Colonic mucosa (tissue), 4 donors: ENCODE measurements at places on chromosomes 7 and 10.

DNA sequence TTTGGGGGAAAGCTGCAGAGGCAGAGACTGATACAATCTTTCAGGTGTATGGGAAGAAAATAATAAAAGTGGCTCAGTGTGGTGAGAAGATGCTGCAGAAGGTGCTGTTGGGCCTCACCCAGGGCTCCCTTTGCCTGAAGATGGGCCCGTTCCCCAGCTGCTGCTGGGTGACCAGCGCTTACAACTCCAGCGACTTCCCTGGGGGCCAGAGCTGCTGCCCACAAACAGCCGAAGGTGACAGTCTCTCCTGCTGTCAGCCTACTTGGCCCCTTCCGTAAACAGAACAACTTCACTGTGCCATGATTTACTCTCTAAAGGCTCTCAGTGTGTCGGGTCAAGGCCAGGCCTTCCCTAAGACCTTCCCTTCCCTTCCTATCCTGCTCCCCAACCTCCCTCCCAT lies 93.6 kb upstream of the PCBD1 start:
- DNase-seq = no peak

DNA sequence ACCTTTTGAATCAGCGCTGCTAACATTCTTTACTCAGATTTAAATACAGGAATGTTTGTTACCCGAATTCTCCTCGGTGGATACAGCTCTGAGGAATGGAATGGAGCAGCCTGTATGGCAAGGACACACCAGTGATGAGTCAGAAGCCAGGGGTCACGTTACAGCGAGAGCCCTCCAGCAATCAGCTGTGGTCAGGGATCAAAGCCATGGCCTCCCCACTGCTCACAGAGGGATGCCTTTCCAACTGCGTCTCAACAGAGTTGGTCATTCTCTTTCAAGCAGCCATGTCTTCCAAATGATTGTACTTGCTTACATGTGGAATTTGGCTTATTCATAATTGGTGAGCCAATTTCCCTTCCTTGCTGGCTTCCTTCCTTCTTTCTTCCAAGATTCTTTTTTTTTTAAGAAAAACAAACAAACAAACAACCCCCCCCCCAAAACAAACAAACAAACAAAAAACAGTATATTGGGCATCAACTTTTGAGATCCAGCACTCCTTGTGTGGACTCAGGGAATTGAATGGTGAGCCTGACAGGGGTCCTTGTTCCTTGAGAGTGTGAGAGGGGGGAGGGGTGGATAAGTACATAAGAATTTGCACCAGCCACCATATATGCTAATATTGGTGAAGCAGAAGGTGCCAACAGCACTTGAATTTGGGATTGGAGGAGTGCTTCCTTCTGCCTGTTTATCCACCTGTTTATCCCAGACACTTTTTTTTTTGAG lies 100.2 kb downstream of the ATXN7L1 start:
- peak; percentile 32 for DNase-seq

DNA sequence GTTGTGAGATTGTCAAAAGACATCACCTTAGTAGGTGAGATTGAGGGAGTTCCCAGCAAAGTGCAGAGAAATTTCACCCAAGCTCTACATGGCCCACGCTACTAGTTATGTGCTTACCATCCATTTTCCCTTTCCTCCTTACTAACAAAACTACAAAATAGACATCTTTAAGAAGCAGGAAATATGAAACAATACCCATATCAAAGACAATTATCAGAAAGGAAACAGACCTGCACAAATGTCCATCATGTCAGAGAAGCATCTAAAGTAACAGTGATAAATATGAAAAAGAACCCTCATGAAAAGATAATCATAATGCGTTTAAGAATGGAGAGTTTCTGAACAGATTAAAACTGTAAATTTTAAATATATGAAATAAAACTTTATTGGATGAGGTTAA lies 28.2 kb downstream of the GIMAP4 start:
- DNase-seq = no peak

DNA sequence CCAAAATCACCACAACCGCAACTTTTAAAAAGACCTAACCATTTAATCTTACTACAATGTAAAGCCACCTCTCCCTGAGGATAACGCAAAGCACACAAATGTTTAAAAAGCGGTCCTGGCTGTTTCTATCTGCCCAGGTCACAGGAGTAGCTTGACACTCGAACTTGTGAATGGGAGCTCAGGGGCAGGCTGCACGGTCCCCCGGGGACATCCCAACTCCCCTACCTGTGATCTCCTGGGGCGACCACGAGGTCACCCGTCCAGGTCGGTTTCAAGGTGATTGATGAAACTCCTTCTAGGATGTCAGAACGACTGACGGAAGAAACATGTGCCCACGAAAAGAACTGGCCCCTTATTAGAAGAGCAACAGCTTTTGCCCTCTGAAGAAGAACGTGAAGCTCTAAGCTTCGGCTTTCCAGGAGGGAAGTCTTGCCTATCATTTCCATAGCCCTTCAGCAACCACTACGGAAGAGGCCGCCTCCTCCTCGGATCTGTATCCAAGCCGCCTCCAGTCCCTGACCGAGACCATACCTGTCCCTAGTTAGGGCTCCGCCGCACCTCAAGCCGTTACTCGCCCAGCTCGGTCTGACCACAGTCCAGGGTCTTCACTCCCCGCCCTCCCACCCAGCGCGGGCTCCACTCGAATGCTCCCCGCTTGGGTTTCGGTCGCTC lies 459 bp downstream of the CYCS start:
- DNase-seq = no peak

DNA sequence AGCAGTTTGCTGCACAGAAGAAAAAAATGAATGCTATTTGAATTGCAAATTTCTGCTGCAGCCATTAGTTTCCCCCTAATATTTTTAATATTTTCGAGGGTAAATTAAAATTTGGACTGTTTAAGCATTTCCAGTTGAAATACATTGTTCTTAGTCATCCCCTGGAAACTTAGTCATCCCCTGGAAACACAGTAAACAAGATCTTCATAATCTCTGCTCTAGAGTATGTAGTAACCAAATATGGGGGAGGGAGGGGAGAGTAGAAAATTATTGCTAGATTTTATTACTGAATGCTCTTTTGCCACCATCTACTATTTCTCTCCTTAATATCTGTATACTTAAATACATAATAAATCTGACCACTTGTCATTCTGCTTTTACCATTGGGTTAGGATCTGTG lies 1053.3 kb downstream of the SORCS1 start:
- no peak for DNase-seq

GRCh38 chr10:72321248-72322029 lies 33.3 kb downstream of the DNAJB12 start:
- no peak for DNase-seq

- no peak for DNase-seq
Measured at GRCh38 chr10:129864601-129865126, 99.4 kb downstream of the EBF3 start.

- no peak for DNase-seq
Measured at GRCh38 chr7:141949021-141949420, 2.2 kb upstream of the CLEC5A start.

DNA sequence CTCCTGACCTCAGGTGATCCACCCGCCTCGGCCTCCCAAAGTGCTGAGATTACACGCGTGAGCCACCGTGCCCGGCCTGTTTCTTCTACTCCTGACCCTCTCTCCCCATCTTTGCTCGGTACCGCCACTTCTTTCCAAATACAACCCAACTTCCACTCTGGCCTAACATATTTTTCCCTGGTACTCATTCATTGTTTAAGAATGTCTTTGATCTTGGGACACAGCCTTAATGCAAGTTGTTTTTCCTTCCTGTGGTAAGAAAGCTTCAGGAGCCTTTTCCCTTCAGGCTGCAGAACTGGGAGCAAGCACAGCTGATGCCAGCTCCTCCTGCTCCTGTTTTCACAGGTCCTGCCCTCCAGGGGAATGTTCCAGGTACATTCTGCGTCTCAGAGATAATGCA lies 13.7 kb downstream of the CALML3 start:
- no peak for DNase-seq

GRCh38 chr10:129896860-129897200 lies 67.2 kb downstream of the EBF3 start:
- DNase-seq = no peak

DNA sequence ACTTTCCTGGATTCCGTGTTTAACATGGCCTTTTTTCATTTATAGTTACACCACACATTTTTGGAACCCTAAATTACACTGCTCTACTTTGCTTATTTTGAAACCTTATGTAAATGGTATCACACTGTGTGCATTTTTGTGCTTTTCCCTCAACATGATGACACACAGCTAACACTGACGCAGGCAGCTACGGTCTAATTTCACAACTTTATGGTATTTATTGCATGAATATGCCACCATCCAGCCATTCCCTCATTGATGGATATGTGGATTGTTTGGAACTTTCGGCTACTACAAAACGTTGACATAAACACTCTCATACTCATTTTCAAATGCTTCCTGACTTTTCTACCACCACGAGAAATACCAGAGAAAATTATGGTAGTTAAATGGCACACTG lies 6.9 kb downstream of the PAPOLB start:
- DNase-seq = no peak

GRCh38 chr10:21399392-21400035 lies 126.0 kb downstream of the SKIDA1 start:
- DNase-seq = no peak

DNA sequence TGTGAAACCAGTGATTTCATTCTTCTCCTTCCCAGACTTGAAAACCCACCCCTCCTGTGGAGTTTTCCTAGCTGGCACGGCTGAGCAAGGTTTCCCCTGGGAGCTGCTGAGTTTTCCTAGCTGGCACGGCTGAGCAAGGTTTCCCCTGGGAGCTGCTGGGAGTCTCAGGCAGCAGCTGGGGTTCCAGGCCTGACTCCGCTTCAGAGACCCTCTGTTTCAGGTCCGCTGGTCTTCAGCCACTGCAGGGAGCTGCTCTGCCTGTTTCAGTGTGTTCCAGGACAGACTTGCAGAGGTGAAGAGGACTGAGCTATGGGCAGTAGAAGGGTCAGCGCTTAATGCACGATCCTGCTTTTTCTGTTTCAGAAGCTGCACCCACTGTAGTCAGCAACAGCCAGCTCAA lies 104.9 kb downstream of the XRCC2 start:
- DNase-seq = no peak
